Esophagus squamous epithelium (tissue), 5 donors: ENCODE measurements at places on chromosomes 13 and 19.

DNA sequence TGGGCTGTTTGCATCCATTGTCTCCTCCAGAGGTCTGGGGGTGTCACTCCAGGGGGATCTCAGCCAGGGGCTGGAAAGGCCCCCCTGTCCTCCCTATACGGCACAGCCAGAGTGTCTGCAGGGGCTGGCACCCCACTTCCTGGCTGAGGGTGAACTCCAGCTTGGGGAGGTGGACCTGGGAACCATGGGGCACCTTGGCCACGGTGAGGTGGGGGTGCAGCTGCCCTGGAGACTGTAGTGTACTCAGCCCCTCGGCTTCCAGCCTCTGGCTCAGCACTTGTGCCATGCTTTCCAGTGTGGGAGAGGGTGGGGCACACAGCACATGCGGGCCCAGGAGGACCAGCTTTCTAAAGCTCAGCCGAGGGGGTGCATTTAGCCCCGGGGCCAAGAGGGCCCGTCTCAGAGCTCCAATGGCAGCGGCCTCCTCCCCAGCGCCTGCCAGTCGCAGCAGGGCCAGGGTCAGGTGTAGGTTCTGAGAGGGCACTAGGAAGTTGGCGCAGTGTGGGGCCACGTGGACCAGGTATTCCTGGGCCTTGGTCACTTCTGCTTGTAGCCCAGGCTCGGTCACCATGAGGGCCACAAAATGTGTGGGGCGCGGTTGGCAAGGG, 1.4 kb downstream of the LENG9 start:
- DNase-seq, result no peak

GRCh38 chr19:8094336-8094735, 41.8 kb downstream of the CCL25 start:
- no peak for DNase-seq

GRCh38 chr13:72469906-72470305, 257.5 kb downstream of the MZT1 start:
- no peak for DNase-seq

- DNase-seq, result no peak
Observed at GRCh38 chr19:30653646-30654386, 281.6 kb downstream of the ZNF536 start.

GRCh38 chr13:31242367-31242766, 42.6 kb downstream of the B3GLCT start:
- no peak for DNase-seq

GRCh38 chr13:71867131-71867814, at the start of gene DACH1:
DACH1 (minus strand) TSS chr13:71867204.
- DNase-seq, result peak; percentile 20
